Thoracic aorta (tissue), 2 donors: ENCODE measurements at places on chromosomes 2 and 18.
A peak's percentile ranks its signal among the peaks of the same experiment; 100 is the strongest.

- peaks cover 7% of the 10 kb centered on the region for H3K36me3 ChIP-seq
- H3K27me3 ChIP-seq: no peaks in the 10 kb centered on the region
- H3K4me3 ChIP-seq: no peak overlapping the region
- H3K27ac ChIP-seq: no peak overlapping the region
- no peaks in the 10 kb centered on the region for H3K4me1 ChIP-seq
Observed at GRCh38 chr2:158635961-158636601, 159.0 kb upstream of the DAPL1 start.

DNA sequence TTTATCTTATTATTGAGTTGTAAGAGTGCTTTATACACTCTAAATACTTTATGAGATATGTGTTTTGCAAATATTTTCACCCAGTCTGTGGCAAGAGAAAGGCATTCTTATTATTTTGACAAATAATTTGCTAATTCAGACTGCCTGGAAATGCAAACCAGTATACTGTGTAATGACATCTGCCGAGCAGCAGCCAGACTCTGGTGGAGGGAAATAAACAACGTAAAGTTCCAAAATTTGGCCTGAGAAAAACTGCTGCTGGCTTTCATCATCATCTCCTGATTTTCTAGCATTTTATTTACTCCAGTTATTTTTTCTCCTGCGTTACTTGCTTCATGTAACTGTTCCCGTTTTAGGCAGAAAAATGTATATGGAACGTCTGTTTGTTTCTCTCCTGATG, 161.6 kb downstream of the RNF152 start:
- no peaks in the 10 kb centered on the region for H3K27me3 ChIP-seq
- no peak overlapping the region for H3K4me3 ChIP-seq
- peaks cover 17% of the 10 kb centered on the region for H3K4me1 ChIP-seq
- no peak for DNase-seq

- H3K36me3 ChIP-seq: peaks cover 17% of the 10 kb centered on the region
- DNase-seq: no peak
- no peak overlapping the region for H3K4me3 ChIP-seq
- no peak overlapping the region for H3K27ac ChIP-seq
- no peaks in the 10 kb centered on the region for H3K4me1 ChIP-seq
Observed at GRCh38 chr2:165933211-165933910, 20.2 kb downstream of the TTC21B start.

- DNase-seq: no peak
- H3K36me3 ChIP-seq: no peaks in the 10 kb centered on the region
- H3K4me3 ChIP-seq: peak overlapping the region; percentile 90
- H3K27ac ChIP-seq: peak overlapping the region; percentile 91
Observed at GRCh38 chr2:128091726-128092080, 703 bp downstream of the UGGT1 start.

GRCh38 chr2:20619624-20620024, 31.3 kb downstream of the HS1BP3 start:
- DNase-seq: no peak
- H3K36me3 ChIP-seq: peaks cover 38% of the 10 kb centered on the region
- H3K27ac ChIP-seq: peak overlapping the region; percentile 99
- H3K4me1 ChIP-seq: peaks cover 31% of the 10 kb centered on the region
- H3K27me3 ChIP-seq: no peaks in the 10 kb centered on the region

GRCh38 chr2:173854840-173855239, 110.3 kb downstream of the SP3 start:
- H3K27ac ChIP-seq: peak overlapping the region; percentile 77
- peak overlapping the region; percentile 53 for H3K4me3 ChIP-seq
- peaks cover 34% of the 10 kb centered on the region for H3K4me1 ChIP-seq
- no peaks in the 10 kb centered on the region for H3K36me3 ChIP-seq

DNA sequence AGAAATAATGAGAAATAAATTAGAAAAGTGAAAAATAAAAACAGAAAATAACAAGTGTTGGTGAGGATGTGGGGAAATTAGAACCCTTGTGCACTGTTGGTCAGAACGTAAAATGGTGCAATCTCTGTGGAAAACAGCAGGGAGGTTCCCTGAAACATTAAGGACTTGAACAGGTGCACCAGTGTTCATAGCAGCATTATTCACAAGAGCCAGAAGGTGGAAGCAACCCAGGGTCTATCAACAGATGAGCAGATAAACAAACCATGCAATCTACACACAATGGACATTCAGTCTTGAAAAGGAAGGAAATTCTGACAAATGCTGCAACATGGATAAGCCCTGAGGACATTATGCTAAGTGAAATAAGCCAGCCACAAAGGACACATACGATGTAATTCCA, 58.2 kb upstream of the TFCP2L1 start:
- H3K4me3 ChIP-seq: no peak overlapping the region
- no peaks in the 10 kb centered on the region for H3K4me1 ChIP-seq
- DNase-seq: no peak
- H3K36me3 ChIP-seq: peaks cover 62% of the 10 kb centered on the region

- H3K4me1 ChIP-seq: peaks cover 24% of the 10 kb centered on the region
- H3K36me3 ChIP-seq: no peaks in the 10 kb centered on the region
- H3K4me3 ChIP-seq: no peak overlapping the region
Observed at GRCh38 chr2:100767810-100768806, 51.8 kb upstream of the NPAS2 start.

- peaks cover 14% of the 10 kb centered on the region for H3K4me1 ChIP-seq
- peak overlapping the region; percentile 66 for H3K27ac ChIP-seq
- DNase-seq: peak; percentile 42
- H3K4me3 ChIP-seq: no peak overlapping the region
Observed at GRCh38 chr2:215793747-215794595, 219.4 kb downstream of the MREG start.

DNA sequence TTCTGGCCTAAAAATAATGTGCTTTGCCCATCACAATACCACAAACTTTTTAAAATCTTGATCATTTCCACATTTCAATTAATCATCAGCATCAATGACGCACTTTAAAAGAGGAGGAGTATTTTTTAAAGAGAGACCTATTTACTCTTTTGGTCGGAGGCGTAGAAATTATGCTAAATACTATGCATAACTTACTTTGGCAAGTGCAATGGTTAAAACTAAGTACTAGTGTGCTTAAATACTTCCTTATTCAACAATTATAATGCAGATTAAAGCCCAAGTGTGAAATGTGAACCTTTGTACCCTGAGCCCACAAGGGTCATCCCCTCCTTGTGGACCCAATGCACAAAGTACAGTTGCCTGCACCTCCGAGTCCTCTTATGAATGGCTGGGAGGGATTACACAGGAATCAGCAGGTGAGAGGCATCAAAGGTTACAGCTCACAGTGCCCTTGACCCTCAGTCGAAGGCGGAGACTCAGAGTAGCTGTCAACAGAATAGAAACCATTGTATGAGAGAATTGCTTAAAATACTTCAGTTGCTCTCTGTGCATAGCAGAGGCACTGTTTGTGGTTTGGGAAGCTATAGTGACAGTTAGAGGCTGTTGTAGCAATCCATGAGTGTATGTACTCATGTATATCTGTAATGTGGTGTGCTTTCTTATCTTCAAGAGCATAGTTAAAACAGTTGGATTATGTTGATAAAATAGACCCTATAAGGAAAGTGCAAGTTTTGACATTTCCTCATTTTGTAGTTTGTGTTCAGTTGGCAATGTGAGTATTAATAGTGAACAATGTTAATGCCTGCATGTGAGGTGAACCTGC, 151.7 kb upstream of the ITGA4 start:
- no peak overlapping the region for H3K27ac ChIP-seq
- no peak overlapping the region for H3K4me3 ChIP-seq
- H3K4me1 ChIP-seq: no peaks in the 10 kb centered on the region

- H3K27ac ChIP-seq: no peak overlapping the region
- peaks cover 4% of the 10 kb centered on the region for H3K27me3 ChIP-seq
Observed at GRCh38 chr2:235162082-235162836, 210.4 kb downstream of the SH3BP4 start.

DNA sequence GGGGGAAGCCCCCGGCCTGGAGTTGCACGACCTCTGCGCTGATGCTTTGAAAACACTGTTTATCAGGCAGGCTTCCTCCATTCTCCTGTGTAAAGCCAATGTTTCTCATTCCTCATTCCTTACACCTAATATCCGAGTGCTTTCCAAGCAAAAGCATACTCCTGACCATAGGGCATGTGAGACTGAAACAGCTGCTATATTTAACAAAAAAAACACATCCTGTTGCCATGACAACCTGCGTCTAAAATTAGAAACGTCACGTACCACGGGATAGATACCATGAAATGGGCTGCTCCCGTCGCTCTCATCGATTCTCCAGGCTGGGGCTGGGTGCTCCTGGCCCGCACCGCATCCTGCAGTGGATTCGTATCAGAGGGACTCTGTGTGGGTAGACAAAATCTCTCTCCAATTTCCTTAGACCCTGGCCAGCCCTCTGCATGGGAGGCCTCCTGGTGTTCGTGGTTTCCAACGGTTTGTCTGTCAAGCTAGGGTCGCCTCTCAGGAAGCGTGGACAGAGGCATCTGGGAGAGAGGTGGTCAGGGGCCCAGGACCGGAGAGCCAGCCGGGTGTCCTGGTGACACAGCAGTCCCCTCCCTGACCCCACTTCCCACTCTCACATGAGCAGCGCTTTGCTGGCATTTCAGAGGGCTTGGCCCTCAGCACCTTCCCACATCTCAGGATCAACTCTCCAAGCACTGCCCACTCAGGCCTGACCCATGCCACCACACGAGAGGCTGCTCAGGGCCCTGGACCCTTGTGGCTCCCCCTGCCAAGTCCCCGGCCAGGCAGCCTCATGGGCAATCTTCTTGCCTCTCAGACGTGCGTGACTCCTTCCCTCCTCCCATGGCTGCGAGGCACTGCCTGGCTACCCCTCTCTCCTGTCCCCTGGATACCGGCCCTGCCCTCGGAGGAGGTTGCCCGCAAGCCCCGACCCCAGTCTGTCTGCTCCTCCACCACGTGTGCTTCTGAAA, 268.1 kb downstream of the NDUFA10 start:
- H3K4me1 ChIP-seq: peaks cover 64% of the 10 kb centered on the region
- no peak for DNase-seq
- H3K4me3 ChIP-seq: peak overlapping the region; percentile 11

GRCh38 chr2:111157798-111158197, 37.1 kb downstream of the BCL2L11 start:
- no peak overlapping the region for H3K4me3 ChIP-seq
- H3K27me3 ChIP-seq: no peaks in the 10 kb centered on the region
- no peaks in the 10 kb centered on the region for H3K36me3 ChIP-seq
- no peak for DNase-seq
- no peak overlapping the region for H3K27ac ChIP-seq

- no peaks in the 10 kb centered on the region for H3K27me3 ChIP-seq
- DNase-seq: no peak
- H3K4me1 ChIP-seq: no peaks in the 10 kb centered on the region
- H3K4me3 ChIP-seq: no peak overlapping the region
- H3K36me3 ChIP-seq: peaks cover 11% of the 10 kb centered on the region
- no peak overlapping the region for H3K27ac ChIP-seq
Observed at GRCh38 chr18:62572456-62572855, 49.6 kb downstream of the ZCCHC2 start.

- peak overlapping the region; percentile 67 for H3K4me3 ChIP-seq
- H3K36me3 ChIP-seq: no peaks in the 10 kb centered on the region
- no peak for DNase-seq
- H3K27ac ChIP-seq: no peak overlapping the region
Observed at GRCh38 chr2:120231564-120231973, 8.4 kb upstream of the TMEM185B start.

GRCh38 chr2:27211241-27211942, 449 bp upstream of the ATRAID start:
- no peak for DNase-seq
- peaks cover 11% of the 10 kb centered on the region for H3K36me3 ChIP-seq
- peak overlapping the region; percentile 87 for H3K4me3 ChIP-seq
- peak overlapping the region; percentile 96 for H3K27ac ChIP-seq
- no peaks in the 10 kb centered on the region for H3K27me3 ChIP-seq

DNA sequence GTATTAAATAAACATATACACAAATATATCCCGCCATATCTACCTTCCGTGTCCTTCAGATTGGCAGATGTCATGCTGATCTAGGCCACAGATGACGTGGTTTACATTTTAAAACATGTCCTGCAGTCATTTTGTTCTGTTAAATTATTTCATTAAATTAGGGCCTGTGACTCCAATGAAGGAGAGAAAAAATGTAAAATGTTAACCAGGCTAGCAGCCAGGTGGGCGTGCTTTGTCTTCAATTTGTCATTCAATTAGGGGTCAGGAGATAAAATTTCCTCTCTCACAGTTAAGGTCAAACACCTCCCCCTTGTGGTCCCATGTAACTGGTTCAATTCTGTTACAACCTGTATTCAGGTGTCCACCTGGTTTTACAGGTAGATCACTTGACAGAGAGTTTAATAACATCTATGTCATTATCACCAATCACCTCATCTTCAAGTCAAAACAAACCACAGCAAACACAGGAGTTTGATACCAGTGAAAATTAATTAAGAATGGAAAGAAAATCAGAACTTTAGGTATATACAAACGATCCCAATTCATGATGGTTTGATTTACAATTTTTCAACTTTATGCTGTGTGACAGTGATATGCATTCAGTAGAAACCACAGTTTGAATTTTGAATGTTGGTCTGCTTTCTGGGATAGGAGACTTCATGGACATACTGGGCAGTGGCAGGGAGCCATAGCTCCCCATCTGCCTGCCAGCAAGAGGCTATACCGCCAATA, 339.4 kb downstream of the CMPK2 start:
- no peaks in the 10 kb centered on the region for H3K36me3 ChIP-seq
- no peak overlapping the region for H3K27ac ChIP-seq
- no peak overlapping the region for H3K4me3 ChIP-seq
- DNase-seq: no peak
- H3K27me3 ChIP-seq: no peaks in the 10 kb centered on the region

- no peak overlapping the region for H3K27ac ChIP-seq
- H3K27me3 ChIP-seq: no peaks in the 10 kb centered on the region
- peaks cover 40% of the 10 kb centered on the region for H3K36me3 ChIP-seq
- H3K4me1 ChIP-seq: peaks cover 3% of the 10 kb centered on the region
- DNase-seq: no peak
Observed at GRCh38 chr2:206004004-206004693, 81.8 kb downstream of the INO80D start.

DNA sequence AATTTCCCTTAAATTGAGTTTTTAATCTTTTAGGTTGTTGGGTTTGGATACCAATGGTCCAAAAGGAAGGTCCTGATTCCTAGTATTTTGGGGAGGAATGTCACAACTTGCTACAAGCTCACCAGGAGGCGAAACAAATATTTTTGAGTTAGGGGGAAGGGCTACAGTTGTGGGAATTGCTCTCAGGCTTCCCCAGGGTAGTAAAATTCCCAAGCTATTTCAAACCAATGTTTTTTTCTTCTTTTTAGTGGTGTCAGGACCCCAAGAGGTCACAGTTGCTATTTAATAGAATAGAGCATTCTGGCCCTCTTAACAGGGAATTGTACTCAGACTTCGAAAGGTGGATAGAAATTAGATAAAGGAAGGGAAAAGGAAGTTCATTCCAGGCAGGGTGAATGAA, 68.5 kb upstream of the ST3GAL5 start:
- H3K36me3 ChIP-seq: no peaks in the 10 kb centered on the region
- no peak for DNase-seq
- no peaks in the 10 kb centered on the region for H3K4me1 ChIP-seq
- H3K4me3 ChIP-seq: no peak overlapping the region
